HFFc6 (cell line): ENCODE measurements at places on chromosomes 7 and 10.

- H3K4me3 ChIP-seq = no peak overlapping the region
- no peaks in the 10 kb centered on the region for H3K27me3 ChIP-seq
- no peaks in the 10 kb centered on the region for H3K36me3 ChIP-seq
- no peaks in the 10 kb centered on the region for H3K4me1 ChIP-seq
These were observed 222.4 kb downstream of the SORCS1 start for GRCh38 chr10:106942035-106942662.

DNA sequence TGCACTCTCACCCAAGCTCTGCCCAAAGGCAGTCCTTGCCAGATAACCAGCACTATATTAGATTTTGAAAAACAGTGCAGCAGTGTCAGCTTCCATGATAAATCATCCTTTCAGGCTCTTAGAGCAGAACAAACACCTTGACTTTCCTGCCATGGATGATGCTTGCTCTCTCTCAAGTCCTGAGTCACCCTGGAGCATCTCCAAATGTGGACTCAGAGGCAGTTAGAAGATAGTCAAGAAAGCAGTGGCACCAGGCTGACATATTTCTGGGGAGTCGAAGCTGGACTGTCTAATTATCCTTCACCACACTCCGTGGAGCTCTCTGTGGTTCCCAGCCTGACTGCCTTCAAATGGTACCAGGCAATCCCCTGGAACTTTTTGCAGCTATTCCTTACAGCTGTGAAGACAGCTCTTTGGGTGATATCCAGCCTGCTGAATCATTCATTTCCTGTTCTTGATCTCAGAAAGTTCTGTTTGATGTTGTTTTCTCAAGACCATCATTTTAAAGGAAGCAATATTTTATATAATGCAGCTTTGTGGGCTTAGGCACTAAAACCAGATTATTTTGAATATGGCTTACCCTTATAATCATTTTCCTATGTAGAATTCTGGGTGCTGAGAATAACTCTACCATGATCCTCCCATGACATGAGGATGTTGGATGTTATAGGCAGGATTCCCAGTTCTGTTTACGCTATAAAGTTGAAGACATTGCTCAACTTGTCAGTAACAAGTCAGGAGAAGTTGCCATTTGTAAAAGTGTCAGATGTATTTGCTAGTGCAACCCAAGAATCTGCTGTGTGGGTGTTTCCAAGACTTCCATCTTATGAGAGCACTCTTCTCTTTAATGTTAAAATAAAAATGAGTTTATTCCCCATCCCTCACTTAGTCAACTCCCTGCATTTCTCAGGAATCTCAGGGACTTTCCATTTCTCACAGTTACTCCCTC is 233.8 kb downstream of the C7orf25 start:
- no peak overlapping the region for H3K4me3 ChIP-seq
- DNase-seq = peak; percentile 78
- H3K27me3 ChIP-seq = peaks cover 1% of the 10 kb centered on the region; the same call in 1 of the 2 replicates
- H3K36me3 ChIP-seq = no peaks in the 10 kb centered on the region

GRCh38 chr10:19941206-19941880 is 125.1 kb downstream of the PLXDC2 start:
- H3K27ac ChIP-seq = no peak overlapping the region
- no peak overlapping the region for H3K4me3 ChIP-seq
- no peaks in the 10 kb centered on the region for H3K4me1 ChIP-seq
- no peaks in the 10 kb centered on the region for H3K27me3 ChIP-seq
- no peak for DNase-seq

DNA sequence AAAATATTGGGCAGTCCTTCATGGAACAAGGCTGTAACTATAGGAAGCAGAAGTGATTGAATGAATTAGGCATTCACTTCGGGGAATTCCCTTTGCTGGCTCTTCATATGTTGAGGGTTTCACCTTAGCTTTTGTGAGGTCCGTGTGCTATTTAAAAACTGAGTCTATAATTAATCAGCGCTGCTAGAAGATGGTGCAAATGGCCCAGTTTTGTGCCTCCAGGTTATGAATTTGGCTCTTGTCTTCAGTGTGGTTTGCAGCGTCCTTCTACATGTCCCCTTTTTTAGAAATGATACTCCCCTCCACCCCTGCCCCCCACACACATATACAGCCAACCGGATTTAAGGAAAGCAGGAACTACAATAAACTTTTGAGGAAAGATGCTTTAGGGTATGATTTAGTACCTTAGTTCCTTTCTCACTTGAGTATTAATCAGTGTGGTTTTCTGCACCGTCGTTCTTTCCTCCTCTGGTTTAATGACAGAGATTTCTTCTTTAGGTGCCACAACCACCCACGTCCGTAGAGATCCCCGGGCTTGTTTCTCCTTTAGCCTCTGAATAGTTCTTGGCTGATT is 110.6 kb upstream of the SAMD8 start:
- H3K27ac ChIP-seq = no peak overlapping the region
- no peak for DNase-seq
- H3K4me3 ChIP-seq = no peak overlapping the region
- no peaks in the 10 kb centered on the region for H3K4me1 ChIP-seq

DNA sequence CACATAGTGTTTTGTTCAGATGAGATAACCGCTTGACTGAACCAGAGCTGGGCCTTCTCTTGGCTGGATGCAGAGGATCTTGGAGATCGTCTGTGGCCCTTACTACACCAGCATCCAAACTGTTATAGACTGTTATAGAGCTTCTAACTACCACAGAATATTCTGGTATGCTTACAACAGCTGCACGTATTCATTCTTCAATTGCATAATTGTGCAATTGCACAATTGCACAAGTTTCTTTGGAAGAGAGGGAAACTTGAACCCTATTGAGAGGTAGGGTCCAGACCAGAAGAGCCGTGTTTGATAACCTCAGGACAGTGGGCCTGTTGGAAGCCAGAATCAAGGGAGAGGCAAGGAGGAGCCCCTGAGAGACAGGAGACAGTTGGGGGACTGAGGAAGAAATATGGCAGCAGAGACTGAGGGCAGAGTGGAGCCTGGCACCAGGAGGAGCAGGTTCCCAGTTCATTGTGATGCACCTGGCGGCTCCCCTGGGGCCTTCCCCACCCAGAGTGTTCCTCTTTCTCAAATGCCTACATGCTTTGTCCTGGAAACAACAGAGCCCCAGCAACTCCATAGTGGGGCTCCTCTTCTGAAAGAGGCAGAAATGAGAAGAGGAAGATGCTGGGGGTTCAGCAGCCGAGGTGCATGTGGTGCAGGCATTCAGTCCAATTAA is 64.1 kb downstream of the PTPRZ1 start:
- no peaks in the 10 kb centered on the region; the same call in 1 of the 2 replicates for H3K27me3 ChIP-seq
- peak overlapping the region; percentile 24; the same call in 1 of the 2 replicates for H3K4me3 ChIP-seq

- no peaks in the 10 kb centered on the region for H3K4me1 ChIP-seq
- no peak overlapping the region for H3K27ac ChIP-seq
- no peak for DNase-seq
- H3K36me3 ChIP-seq = no peaks in the 10 kb centered on the region
- H3K4me3 ChIP-seq = no peak overlapping the region
These were observed 316.6 kb upstream of the ANKRD30A start for GRCh38 chr10:36808625-36809362.
